CD8-positive, alpha-beta T cell (primary cell): ENCODE measurements at places on chromosomes 7 and 10.

DNA sequence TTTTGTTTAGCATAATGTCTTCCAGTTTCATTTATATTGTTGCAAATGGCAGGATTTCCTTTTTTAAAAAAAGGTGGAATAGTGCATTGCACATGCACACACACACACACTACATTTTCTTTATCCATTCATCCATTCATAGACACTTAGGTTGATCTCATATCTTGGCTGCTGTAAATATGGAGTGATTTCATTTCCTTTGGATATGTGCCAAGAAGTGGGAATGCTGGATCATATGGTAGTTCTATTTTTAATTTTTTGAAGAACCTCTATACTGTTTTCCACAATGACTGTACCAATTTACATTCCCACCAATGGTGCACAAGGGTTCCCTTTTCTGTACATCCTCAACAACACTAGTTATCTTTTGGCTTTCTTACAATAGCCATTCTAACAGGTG is 68.9 kb downstream of the EBLN1 start:
- DNase-seq: no peak

DNA sequence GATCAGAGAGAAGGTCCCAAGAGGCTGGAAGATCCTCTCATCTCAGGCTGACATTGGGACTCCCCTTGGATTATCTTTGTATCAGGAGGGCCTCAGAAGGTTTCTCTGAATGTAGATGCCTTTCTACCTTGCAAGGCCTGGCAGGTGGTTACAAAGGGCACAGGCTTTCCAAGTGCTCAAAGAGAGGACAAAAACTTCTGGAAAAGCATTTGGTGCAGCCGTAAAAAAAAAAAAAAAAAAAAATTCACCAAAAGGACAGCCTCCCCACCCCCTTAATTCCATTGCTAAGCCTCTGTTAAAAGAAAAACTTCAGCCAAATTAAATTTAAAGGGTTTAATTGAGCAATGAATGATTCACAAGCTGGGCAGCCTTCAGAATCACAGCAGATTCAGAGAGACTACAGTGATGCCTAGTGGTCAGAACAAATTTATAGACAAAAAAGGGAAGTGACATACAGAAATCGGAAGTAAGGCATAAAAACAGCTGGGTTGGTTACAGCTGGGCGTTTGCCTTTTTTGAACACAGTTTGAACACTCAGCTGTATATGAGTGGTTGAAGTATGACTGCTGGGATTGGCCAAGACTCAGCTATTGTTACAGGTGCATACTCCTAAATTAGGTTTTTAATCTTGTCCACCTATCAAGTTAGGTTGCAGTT is 42.5 kb upstream of the LRGUK start:
- no peak for DNase-seq

GRCh38 chr10:34628174-34628796 is 186.8 kb downstream of the PARD3 start:
- no peak for DNase-seq

DNA sequence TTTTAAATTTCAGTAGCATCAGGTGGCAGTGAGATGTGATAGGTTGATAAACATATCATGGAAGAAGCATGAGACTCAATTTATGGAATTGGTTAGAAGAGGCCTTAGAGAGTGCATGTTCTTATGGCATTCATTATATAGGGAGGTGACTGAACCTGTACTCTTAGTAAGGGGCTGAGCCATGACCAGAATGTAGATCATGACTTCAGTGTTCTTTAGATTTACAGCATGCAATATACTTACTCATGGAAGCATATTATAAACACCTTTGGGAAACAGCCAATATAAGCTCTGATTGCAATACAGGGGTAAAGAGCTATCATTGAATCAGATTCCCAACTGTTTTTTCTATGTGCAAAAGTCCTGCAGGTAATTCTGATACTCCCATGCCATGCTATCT is 50.2 kb downstream of the NT5C3A start:
- no peak for DNase-seq

DNA sequence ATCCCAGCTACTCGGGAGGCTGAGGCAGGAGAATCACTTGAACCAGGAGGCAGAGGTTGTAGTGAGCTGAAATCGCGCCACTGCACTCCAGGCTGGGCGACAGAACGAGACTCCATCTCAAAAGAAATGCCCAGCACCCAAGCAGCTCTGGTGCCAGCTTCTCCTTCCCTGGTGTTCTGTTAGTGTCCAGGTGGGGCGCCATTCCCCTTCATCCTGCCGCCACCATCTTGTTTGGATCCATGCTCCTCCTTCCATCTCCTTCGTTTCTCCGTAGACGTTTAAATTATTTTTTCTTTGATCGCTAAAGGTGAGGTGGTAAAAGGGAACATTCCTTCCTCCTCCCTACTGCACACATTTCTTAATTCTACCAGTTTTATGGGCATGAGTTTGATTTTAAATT is 30.3 kb downstream of the PROSER2 start:
- DNase-seq: no peak

DNA sequence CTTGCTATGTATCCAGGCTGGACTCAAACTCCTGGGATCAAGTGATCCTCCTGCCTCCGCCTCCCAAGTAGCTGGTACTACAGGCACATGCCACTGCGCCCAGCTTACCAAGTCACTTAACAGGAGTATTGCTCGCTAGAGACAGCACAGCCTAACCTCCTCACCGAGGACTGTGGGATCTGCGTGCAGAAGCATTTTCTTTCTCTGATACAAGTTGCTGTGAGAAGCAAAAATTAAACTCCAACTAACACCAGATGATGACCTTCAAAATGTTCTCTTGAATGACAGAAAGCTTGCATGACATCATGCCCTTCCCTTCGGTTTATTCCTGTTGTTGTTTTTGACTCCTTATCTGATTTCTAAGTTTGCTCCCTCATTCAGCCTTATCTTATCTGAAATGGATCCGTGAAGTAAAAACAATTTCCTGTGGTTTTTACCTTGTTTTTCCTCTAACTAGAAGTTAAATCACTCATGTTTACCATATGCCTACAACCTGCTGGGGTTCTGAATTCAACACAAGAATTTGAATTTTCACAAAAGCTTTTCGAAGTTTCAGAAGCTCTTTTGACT is 94.4 kb upstream of the KIF5B start:
- DNase-seq: no peak

DNA sequence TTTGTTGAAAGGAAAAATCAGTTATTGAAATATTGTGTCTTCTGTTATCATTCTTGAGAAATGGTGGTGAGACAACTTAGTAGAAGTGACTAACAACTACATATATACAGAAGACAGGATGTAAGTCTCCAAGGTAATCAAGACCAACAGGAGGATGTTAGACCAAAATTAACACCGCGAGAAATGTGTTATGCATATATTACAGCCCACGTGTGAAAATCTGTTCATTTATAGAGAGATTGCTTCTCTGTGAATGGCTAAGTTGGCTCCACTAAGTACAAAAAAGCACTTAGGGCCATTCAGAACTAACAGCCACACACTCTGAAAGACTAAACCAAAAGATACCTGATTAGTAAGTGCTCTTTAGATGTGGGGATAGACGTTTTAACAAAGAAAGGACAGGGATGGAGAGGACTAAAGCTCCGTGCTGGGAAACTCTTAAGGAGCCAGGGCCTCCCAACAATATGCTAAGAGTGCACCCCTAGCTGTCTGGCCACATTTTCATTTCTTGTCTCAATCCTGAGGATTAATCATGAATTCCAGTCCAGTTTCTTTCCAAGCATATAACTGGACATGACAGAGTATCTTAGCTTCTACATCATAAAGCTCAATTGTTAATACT is 26.5 kb downstream of the HDAC9 start:
- DNase-seq: no peak

- DNase-seq: no peak
Measured at GRCh38 chr7:37713613-37714012, 30.0 kb downstream of the GPR141 start.
